T-helper 1 cell (primary cell): ENCODE measurements at places on chromosomes 5 and 9.
A peak's percentile ranks its signal among the peaks of the same experiment; 100 is the strongest.

DNA sequence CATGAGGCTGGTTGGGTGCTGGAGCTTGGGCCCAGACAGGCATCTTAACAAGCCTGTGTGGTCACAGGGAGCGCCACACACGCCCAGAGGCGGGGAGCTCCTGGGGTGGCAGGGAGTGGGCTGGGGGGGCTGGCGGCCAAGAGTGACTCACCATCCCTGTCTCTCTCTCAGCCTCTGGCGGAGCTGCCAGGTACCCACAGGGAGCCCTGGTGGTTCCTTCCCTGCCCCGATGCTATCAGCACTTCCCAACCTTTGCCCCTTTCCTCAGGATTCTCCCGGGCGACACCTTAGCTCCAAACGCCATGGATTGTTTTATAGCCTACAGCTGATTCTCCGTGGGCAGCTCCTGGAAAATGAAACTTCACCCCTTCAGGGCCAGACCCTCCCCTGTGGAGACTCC lies 5.5 kb downstream of the SLC9A3 start:
- no peak for DNase-seq

DNA sequence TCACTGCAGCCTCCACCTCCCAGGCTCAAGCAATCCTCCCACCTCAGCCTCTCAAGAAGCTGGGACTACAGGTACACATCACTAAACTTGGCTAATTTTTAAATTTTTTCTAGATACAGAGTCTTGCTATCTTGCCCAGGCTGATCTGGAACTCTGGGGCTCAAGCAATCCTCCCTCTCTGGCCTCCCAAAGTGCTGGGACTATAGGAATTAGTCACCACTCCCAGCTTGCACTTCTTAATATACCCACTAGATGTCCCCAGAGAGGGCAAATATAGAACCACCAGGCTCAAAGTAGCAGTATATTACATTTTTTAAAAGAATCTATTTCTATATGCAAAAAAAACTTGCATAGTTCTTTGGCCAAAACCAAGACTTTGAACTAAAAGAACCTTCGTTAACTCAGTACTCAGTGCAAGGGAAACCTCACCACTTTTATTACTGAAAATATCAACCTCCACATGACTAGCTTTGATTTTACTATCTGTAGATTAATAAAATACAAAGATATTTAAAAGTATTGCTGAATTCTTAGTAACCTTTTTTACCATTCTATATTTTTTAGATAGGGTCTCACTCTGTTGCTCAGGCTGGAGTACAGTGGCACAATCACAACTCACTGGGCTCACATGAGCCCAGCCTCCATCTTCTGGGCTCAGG lies 25.8 kb upstream of the HSD17B3 start:
- DNase-seq, result peak; percentile 17

DNA sequence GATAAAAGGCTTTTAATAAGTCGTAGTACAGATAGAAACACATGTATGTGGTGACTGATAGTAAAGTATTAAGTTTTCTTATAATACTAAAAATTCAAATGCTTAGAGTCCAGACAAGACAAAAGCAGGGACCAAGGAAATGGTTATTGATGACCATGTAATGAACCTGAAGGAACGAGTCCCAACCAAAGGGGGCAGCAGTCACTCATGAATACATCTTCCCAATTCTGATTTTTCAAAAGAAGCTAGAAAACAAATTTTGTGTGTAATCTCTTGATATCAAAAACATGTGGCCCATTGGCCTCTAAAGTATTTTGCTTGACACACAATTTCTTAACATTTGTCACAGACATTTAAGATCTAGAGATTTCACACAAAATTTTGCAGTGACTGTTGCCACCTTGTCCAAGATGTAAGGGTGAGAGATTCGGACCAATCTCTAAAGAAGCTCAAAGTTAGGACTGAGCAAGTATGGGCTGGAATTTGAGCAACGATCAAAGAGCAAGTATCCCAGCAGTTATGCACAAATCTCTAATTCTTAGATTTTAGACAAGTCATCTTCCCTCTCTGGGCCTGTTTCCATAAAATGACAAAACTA lies 66.8 kb downstream of the ARL15 start:
- DNase-seq, result peak; percentile 16

DNA sequence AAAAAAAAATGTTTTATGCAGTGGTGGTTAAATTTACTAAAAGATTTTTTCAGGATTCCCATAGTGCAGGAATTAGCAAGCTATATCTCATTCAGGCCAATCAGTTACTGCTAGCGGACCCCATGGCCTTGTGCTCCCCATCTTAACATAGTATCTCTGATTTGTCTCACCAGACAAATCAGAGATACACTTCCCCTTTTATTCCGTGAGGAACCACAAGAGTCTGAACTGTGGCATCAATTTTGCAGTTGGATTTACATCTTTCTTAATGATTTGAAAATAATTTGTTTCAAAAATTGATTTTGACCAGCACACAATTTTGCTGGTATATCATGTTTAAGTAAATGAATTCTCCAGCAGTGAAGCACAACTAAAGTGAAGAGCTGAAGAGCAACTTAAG lies 17.9 kb downstream of the ITGA1 start:
- no peak for DNase-seq

DNA sequence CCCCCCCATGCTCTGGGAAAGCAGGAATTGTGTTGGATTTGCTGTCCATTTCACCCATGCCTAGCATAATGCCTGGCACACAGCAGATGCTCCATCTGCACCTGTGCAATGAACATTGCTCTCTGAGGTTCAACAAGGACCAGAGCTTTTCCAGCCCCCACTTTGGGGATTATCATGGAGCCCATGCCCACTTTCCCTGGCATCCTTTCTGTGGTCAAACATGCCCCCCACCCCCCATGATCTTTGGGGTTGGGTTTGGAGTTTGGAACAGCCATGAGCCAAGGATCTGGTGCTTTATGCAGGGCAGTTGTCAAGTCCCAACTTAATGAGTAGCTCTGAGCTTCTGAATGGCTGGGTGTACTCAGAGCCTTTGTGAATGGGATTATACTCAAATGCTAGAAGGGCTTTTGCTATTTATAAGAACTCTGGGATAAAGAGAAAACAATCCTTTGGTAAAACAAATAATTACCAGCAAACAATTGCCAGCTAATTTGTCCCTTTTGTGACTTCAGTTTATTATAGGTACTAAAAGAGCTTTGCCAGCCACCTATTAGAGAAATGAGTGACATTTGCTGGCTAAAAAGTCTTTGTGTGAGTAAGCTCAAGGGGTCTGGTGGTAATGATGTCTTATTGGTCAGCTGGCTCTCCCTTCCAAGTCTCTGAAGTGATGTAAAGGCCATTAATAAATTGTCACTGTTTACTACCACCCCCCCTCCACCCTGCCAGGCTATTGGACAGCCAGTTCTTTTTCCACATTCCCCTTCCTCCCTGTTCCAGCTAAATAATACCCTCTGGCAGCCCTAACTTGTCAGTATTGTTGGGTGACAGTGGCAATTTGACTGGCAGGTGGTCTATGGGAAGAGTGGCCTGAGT lies 182.3 kb downstream of the MACROH2A1 start:
- DNase-seq, result no peak

DNA sequence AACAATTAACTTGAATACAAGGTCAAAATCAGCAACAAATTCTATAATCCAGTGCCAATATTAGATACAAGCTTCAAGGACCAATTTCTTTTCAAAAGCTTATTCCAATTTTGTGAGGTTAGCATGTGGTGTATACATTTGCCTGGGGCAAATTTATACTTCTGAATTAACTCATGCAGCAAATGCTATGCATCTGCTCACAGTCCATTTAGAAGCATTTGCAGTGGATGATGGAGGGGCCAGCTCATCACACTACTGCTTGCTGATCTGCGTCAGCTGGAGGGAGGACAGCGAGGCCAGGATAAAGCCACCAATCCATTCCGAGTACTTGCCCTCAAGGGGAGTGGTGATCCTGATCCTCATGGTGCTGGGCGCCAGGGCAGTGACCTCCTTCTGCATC lies 474.3 kb upstream of the KIF2A start:
- DNase-seq, result no peak

GRCh38 chr9:115649991-115650472 lies 503.6 kb upstream of the PAPPA start:
- DNase-seq, result no peak

- DNase-seq, result no peak
Measured at GRCh38 chr9:2209400-2209799, 194.3 kb downstream of the SMARCA2 start.

- DNase-seq, result no peak
Measured at GRCh38 chr9:137224830-137225694, at the start of gene CYSRT1. TSS of gene CYSRT1 (plus strand) at chr9:137225174. CDS start at chr9:137225622, 448 bp downstream.

GRCh38 chr5:9451037-9451436 lies 94.8 kb downstream of the SEMA5A start:
- no peak for DNase-seq

DNA sequence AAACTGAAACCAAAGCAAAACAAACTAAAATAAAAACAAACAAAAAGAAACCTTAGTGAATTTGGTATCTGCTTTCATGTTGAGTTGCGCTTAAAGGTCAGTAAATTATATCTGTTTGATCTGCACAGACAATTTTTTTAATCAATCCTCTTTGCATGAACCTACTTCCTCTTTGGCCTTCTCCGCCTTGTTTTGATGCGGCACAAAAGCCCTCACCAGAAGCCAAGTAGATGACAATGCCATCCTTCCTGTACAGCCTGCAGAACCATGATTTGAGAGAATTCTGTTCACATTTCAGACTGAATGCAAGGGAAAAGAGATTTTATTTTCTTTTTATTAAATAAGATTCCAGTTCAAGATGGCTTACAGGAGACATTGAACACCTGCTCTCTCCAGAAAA lies 473.6 kb upstream of the FTMT start:
- DNase-seq, result no peak

- DNase-seq, result no peak
Measured at GRCh38 chr9:77464661-77465060, 183.5 kb downstream of the GNA14 start.

DNA sequence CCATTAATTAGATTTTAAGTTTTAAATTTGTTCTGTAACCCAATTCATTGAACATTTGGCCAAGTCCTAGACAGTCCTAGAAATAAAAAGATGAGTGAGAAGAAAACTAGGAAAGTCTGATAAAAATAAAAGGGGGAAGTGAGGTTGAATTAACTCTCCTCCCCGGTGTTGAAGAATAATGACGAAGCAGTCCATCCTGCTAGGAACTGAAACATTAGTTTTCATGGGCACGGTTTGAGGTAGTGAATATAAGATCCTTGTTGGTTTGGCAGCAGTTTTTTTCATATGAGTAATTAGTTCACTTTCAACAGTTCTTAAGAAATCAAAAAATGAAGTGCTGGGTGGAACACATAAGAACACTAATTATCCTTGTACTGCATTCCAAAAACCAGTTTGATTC lies 103.1 kb downstream of the MTREX start:
- no peak for DNase-seq

DNA sequence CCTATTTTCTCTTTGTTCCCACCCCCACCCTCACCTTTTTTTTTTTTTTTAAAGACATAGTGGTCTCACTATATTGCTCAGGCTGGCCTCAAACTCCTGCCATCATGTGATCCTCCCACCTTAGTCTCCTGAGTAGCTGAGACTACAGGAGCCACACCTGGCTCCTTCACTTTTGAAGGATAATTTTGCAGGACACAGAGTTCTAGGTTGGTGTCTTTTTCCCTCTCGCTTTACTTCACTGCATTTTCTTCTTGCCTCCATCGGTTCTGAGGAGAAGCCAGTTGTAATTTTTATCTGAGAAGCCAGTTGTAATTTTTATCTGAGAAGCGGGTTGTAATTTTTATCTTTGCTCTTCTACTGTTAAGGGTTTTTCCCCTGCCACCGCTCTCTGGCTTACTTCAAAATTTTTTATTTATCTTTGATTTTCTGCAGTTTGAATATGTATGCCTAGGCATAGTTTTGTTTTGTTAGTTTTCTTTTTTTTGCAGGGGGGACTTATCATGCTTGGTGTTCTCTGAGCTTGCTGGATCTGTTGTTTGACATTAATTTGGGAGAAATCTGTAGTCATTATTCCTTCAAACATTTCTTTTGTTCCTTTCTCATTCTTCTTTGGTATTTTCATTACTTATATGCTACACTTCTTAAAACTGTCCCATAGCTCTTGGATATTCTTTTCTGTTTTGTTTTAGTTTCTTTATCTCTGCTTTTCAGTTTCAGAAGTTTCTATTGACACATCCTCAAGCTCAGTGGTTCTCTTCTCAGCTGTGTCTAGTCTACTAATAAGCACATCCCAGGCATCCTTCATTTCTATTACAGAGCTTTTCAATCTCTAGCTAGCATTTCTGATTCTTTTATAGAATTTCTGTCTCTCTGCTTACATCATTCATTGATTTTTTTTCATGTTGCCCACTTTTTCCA lies 148.2 kb upstream of the CHD1 start:
- DNase-seq, result no peak

DNA sequence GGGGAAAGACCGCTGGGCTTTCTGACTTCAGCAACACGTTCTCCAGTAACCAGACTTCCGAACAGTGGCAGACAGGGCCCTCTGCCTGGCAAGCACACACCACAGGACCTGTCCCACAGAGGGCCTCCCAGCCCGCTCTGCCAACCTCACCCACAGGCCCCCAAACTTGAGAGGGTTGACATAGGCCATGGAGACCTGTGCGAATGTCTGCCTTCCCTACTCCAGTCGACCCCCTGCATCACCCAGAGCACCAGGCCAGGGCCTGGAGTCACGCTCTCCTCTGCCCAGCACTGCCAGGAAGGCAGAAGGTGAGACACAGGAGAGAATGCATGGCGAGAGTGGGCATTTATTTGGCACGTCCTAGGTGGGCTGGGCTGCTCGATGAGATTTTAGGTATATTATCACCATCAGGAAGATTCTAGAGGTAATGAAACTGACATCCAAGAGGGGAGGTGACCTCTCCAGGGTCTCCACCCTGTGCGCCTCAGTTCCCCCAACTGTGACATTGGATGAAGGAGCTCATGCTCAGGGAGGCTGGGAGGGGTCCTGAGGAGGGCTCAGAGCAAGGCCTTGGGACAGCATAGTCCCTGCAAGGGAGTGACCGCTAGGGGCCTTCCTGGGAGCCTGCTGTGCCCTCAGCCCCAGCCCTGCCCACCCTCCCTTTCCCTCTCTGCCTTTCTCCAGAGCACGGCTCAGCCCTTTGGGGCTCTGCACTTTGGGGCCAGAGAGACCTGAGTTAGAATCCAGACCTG lies 54.9 kb downstream of the DUSP1 start:
- DNase-seq, result no peak

DNA sequence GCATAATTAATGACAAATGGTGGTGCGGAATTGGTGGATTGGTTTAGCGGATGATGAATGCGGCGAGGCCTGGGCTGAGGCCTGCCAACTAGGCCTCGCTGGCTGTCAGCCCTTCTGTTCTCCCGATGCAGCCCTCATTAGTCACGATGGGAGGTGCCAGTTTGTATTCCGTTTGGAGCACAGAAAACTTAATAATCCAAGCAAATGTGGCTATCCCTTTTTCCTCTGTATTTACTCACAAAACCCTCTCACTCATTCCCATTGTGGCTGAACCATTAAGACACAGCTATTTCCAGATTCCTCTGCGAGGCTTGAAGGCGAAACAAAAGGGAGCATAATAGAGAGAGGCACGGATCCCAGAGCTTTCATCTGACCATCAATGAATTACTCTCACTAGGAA lies 114.3 kb downstream of the MVB12B start:
- DNase-seq, result no peak

DNA sequence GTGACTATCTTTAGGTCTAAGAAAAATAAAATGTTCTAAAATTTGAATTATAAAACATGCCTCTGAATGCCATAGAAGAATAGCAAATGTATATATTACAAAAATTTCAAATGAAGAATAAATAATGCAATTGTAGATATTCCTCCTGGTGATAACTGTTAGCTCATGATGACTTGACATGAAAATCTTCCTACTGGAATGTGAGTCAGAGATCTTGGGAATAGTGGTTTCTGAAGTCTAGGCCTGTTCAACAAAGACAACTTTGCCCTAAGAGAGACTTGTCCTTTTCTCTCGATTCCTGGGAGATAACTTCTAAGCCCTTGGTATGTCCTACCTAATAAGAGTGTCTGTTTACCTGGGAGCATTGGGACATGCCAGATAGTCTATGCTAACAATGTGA lies 746.3 kb upstream of the RIOK2 start:
- DNase-seq, result no peak
